NCI-H1105 treated with DMSO at 0.1 percent for 48 hours (cell line): ENCODE measurements at places on chromosomes 3 and 15.

DNA sequence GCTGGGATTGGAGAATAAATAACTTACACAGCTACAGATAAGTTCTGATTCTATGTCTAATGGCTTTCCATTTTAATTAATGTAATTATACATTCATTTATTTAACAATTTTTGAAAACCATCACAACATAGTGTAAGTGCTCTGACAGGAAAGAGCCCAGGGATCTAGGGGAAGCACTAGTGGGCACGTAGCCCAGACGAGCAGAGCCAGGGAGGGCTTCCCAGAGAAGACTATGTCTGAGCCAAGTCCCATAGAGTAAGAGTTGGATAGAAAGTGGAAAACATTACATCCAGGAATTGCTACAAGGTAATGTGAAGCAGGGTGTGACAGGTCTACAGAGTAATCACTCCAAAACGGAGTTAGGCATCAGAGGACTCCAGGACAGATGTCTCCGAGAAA lies 2.9 kb upstream of the HGD start:
- DNase-seq, result no peak

DNA sequence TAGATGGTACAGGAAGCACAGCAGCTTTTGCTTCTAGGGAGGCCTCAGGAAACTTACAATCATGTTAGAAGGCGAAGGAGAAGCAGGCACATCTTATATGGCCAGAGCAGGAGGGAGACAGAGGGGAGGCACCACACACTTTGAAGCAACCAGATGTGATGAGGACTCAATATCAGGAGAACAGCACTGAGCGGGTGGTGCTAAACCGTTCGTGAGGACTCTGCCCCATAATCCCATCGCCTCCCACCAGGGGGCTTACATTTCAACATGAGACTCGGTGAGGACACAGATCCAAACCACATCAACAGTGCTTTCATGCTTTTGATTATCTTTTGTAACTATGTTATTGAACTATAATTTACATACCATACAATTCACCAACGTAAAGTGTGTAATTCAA lies 7.6 kb upstream of the TMEM44 start:
- no peak for DNase-seq

GRCh38 chr3:58355179-58355578 lies 22.5 kb downstream of the PXK start:
- DNase-seq, result no peak

DNA sequence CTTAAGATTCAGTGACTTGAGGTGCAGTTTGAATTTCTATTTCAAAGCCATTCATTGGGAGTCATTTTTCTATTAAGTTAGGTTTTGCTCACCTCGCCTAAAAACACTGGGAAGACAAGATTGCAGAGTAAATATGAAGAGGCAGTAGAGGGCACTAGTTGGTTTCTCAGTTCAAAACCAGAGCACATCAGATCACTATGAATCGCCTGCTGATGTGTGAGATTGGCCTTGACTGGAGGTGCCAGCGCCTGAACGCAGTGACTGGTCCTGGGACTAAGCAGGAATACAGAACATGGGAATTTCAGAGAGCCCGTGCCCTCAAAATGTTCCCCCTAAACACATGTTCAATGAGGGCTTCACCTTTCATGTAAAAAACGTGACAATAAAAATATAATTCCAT lies 229.0 kb downstream of the ITPR1 start:
- peak; percentile 4 for DNase-seq

- no peak for DNase-seq
These were observed 49.1 kb upstream of the KLF13 start for GRCh38 chr15:31277335-31278060.

- DNase-seq, result no peak
These were observed 50.5 kb downstream of the TNFAIP8L3 start for GRCh38 chr15:51044037-51044727.

GRCh38 chr15:90365414-90366055 lies 13.5 kb downstream of the ZNF774 start:
- DNase-seq, result no peak

DNA sequence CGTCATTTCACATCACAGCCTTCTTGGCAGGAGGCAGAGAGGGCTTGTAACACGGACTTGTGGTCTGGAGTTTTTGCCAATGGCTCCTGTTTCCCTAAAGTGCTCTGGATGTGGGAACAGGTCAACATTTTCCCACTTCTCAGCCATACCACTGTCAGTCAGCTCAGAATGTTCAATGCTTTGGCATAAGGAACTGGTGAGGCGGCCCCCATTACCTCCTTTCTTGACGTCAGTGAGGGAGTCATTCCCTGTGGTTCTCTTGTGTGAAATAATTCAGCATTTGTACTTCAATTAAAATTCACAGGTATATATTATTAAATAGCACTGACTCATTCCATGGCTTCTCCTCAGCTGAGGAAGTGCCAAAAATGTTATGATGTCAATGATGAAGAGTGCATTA lies 167.1 kb downstream of the P3H2 start:
- DNase-seq, result no peak

DNA sequence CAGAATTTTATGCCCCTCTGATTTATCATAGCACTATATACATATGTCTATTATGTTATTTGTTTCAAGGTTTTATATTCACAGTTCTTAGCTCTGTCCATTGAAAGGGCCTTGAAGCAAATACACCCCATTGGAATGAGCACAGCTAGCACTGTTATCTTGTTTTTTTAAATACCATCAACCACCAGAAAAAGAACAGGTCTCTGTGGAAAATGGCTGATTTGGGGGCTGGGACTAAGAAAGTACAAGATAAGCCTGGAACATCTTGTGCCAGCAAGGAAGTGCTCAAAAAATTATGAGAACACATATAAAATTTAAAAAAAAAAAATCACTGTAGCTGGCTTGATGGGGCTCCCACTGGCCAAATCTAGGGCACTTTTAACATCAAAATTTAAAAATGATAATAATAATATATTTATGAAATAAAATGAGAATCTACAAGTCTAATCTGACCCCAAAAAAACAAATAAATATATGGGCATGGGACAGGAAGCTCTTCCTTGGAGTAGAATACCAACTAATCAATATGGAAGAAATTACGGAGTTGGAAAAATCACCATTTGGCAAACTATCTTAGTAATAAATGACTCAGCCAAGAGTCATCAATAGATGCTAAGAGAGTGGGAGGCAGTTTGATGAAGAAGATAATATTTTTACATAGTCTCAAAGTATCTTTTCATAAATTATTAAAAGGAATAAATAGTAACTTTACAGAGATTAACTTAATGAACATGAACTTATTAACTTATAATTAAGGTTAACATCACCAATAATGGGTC lies 20.5 kb downstream of the IFT80 start:
- no peak for DNase-seq

DNA sequence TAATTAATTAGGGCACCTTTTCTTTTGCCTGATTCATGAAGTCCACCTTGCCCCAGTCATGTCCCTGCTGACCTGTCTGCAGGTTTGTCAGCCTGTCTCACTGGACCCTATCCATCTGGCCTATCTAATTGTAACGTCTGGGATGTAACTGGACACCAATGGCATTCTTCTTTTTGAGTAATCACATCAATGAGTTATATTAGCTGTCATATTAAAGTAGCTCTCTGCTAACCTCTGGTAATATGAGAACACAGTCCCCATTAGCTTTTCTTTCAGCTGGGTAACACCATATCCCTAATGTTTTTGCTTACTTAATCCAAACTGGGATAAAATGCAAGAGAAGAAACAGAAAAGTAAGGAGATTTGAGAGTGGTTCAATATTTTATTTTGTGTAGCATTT lies 166.2 kb upstream of the VEPH1 start:
- DNase-seq, result peak; percentile 89

DNA sequence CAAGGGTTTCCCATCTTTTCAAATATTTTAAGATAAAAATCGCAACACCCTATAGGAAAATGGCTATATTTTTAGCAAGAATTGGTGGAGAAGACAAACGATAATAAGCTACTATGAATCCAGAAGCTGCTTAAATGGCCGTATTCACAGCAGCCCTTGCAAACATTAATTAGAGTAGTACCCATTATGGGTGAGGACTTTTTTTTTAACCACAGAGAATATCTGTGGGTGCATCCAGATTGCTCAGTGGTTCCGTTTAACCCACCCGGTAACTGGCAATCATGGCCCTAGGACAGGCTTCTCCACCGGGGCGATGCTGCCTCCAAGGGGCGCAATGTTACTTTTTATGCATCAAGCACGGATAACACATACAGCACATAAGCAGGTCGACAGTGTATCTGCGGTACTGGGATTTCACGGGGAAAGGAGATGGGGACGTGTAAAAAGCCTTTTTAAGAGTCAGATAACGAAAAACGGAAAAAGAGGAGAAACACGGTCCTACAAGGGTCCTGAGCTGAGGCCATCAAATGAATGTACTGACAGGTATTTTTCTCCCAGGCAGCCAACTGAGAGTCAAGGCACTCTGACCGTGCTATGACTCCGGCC lies 968 bp upstream of the TMEM266 start:
- peak; percentile 35 for DNase-seq
